Stimulated activated CD4-positive, alpha-beta T cell treated with anti-CD3 and anti-CD28 coated beads, Interleukin-4, amount 100 ng/mL, for 4 hours (primary cell): ENCODE measurements at places on chromosomes 12 and 14.

GRCh38 chr12:111823891-111824290 is 18.1 kb upstream of the MAPKAPK5 start:
- no peak for DNase-seq

GRCh38 chr12:5258498-5258897 is 173.4 kb upstream of the NTF3 start:
- DNase-seq = no peak

DNA sequence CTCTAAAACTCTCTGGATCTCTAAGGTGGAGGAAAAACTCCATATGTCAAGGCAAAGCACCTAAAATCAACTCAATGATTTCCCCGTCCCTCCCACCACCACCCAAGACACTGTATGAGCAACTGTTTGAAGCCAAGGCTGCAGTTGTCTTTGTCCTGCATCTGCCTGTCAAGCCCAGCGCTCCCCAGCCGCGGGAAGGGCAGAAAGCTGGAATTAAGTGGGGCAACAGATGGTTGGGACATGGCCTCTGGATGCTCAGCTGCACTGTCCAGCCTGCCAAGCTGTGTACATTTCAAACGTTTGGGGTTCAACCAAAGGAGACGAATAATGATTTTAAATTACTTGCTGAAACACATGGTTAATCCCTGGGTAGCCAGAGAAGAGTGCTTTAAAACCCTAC is 42.2 kb upstream of the PTGR2 start:
- no peak for DNase-seq

DNA sequence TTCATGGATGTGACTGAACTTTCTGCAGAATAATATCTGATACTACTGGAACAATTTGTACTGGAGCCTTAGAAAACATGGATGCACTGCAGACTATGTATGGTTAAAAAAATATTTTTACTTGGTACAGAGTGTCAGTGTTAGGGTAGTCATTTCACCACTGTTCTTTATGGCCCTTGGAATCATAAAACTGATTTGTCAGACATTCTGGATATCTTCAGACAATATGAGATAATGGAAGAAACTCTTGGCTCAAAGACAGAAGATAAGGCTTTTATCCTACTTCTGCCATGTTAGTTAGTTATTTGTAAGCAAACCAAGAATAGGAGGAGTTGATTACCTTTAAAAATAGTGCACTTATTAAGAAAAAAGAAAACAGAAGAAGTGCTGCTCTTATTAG is 209.4 kb downstream of the LRIG3 start:
- no peak for DNase-seq

DNA sequence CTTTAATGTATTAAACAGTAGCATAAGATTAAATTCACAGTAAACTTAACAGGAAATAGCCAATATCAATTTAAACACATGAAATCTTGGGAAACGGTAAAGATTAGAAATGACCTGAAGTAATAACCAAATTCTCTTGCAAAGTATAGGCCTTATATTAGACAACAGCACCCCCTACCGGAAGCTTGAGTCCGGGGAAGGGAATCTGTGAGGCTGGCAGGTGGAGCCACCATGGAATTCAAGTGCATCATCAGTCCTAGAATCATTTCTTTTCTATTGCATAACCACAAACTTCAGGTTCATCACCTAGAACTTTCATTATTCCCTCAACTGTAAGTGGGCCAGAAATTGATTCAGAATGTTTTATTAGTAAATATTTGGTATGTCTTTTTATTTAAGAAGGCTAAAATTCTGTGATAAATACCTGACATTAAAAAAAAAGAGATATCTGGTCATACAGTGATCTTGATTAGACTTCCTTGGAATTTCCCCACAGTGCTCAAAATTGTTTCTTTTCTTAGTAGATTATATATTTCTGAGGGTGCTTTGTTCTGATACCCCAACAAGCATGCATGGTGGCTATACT is 48.6 kb downstream of the AP5M1 start:
- DNase-seq = peak; percentile 56

GRCh38 chr14:52091928-52092327 is 23.1 kb upstream of the NID2 start:
- DNase-seq = no peak

- DNase-seq = no peak
Observed at GRCh38 chr12:1820191-1820895, at the start of gene LRTM2. TSS of gene LRTM2 (plus strand) at chr12:1820565. CDS start at chr12:1828149, 7,584 bp downstream.
